KG1 (cell line): ENCODE measurements at places on chromosomes 6 and 20.

DNA sequence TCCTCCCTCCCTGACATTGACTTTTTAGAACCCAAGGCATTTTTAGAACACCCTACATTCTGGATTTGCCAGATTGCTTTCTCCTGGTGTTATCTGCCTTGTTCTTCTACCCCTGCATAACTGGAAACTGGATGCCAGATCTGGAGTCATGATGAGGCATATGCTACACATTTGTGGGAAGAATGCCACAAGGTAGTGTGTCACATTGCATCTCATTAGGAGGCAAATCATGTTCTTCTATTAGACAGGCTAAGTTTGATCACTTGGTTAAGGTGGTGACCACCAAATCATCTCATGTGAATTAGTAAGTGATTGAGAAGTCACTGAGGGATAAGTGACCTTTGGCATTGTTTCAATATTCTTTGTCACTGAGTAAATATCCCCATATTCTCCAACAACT is 12.9 kb upstream of the NKX2-2 start:
- DNase-seq = no peak

DNA sequence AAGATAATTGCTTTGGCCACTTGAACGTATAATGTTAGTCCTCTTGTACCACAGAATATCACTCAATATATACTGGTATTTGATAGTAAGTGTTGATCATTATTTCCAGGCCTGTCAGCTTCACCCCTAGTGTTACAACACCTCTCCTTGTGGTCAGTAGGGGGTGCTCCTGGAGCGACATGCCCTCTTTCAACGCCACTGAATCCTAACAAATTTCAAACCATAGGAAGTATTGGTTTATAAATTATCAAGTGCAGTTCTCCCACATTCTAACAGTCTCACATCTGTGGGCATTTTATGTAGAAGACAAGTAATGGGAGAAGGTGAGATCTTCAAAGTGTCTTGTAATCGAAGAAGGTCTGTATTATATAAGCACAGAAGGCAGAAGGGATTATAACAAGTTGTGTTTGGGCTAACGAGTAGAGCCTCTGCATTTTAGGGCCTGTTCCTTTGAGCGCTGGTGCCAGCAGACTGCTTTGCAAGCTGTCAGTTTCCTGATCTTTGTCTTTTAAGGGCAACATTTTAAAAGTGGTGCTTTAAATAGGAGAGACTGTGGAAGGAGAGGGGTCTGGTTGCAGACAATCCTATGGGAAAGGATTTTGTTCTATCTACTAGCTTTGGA is 57.1 kb upstream of the CEP162 start:
- DNase-seq = no peak

- no peak for DNase-seq
These were observed 76.6 kb downstream of the SOD2 start for GRCh38 chr6:159616456-159616855.

DNA sequence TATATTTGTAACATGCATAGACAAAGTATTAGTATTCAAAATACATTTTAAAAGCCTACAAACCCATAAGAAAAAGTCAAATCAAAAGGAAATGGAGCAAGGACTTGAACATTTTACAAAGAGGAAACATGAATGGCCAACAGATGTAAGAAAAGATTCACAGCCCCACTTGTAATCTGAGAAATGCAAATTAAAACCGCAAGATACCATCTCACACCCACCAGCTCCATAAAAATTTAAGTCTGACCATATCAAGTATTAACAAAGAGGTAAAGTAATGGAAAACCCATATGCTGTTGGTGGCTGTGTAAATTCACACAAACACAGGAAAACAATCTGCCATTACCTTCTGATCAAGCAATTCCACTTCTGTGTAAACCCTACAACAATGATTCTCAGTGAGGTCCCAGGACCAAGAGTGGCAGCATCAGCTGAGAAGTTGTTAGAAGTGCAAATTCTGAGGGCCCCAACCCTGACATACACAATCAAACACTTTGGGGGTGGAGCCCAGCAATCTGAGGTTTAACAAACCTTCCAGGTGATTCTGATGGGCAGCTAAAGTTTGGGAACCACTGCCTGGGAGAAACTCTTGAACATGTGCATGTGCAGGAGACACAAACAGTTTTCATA is 30.9 kb downstream of the BCL2L1 start:
- no peak for DNase-seq

DNA sequence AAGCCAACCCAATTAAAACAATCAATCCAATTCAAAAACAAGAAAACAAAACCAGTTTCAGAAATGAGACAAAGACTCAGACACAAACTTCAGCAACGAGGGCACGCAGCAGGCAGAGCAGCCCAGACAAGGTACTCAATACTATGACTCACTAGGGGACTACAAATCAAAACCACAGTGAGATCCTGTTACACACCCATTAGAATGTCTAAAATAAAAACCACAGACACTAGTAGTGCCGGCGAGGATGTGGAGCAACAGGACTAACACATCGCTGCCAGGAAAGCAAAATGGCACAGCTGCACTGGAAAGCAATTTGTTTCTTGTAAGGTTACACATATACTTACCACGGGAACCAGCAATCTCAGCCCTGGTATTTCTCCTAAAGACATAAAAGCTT is 28.4 kb upstream of the MAS1L start:
- no peak for DNase-seq

DNA sequence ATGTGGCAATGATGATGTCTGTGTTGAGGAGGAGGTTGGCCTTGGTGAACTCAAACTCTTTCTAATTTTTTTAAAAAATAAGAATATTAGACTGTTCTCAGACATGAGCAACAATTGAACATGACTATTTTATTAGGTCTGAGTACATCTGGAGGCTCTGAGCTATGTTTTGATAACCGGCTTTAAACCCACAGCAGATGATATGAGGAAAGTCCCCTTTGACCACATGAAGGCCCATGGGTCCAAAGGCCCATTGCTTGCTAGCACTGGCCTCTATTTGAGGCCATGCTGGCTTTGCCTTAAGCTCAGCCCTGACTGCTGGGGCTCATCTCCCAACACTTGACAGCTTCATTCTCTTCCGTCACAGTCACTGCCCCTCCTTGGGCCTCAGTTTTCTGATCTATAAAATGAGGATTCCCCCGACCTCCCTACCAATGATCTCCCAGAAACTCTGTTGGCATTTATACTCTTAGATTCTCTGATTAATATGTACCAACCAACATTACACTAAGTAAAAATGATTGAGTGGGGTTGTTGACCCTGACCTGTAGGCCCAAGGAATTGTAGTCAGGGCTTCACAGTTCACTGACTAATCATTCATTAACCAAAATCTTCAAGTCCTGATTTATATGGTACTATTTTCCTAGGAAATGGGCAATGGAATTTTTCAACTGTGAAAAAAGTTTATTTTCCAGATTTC is 23.9 kb upstream of the TINAG start:
- no peak for DNase-seq

DNA sequence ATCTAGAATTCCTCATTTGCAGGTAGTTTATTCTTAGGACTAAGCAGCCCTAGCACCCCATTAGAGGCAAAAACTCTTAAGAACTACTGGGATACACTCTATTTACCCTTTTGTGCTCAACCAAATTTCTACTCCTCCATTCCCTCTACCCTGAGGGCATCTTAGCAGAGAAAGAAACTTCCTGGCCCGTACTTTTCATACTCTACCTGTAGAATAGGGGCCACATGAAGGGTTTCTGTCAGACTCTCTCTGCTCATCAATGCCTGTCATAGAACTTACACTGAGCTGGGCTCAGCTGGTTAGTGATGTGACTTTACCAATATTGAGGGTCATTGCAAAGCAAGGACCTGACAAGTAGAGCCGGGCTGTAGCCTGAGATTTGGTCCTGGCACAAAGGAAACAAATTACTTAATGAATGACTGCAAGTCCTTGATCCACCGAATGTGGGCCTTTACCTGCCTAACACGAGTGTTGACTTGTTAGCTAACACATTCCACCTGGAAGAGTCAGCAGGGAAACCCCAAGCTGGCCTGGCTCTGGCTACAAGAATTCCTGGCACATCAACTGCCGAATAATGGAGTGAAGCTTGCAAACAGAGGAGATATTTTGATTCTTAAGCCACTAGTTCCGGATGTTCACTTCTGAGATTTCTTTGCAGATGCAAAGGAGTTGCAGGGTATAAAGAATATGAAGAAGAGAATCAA is 280.5 kb upstream of the JAG1 start:
- DNase-seq = no peak

DNA sequence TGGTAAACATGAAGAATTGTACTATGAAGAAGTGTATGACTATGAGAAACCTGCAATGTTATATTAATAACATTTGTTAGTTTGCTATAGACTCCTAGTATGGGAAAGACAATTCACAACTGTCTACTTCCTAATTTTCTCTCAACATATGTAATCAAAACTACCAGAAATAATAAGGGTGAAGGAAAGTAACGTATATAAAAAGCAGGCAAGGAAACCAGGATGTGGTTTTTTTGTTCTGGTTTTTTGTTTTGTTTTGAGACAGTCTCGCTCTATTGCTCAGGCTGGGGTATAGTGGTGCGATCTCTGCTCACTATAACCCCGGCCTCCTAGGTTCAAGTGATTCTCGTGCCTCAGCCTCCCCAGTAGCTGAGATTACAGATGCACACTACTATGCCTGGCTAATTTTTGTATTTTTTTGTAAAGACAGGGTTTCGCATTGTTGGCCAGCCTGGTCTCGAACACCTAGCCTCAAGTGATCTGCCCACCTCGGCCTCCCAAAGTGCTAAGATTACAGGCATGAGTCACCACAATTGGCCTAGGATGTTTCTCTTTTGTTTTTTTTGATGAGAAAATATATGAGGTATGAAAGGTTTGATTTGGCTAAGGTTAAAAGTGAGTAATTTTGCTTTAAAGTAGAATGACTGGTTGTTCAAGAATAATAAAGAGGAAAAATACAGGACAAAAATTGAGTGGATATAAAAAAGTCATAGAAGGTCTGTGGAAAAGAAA is 83.1 kb downstream of the PTCHD4 start:
- DNase-seq = no peak

- DNase-seq = no peak
These were observed 356.9 kb upstream of the MARCKS start for GRCh38 chr6:113500221-113500620.

DNA sequence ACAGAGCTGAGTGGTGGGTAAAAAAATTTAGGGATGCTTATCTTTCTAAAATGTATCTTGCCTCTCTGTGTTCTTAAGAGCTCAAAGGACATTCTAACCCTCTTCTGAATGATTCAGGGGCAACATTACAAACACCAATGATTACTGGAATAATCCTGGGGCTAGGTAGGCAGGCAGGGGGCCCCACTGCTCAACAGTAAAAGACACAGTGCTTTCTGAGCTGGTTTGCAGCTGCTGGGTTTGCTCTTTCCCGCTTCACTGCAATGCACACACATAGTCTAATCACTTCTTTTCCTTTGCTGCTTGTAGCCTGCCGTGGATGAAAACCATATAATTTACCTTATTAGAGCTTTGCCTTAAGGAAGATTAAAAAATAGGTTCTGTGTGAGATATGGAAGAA is 23.9 kb downstream of the CLDN20 start:
- DNase-seq = no peak

- DNase-seq = no peak
These were observed 19.6 kb downstream of the SOBP start for GRCh38 chr6:107509506-107509905.

DNA sequence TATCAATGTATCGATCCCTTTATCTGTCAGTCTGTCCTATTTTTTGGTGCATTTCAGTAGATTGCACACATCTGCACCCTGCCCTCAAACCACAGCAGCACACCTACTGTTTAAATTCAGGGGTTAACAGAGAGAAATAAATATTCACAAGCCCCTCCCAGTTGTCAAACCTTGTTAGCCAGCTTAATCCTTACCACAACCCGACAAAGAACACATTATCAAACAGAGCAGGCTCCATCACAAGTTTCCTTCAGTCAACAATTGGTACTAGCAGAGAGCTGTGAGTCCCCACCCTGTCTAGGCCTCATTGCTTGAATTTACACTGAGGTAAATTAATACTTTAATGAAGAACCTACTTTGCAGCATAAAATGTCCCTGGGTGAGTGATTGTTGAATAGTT is 249.8 kb downstream of the FNDC1 start:
- DNase-seq = no peak

- DNase-seq = no peak
These were observed 43.2 kb upstream of the OSTM1 start for GRCh38 chr6:108117427-108118358.

- no peak for DNase-seq
These were observed 74.0 kb upstream of the SAMD5 start for GRCh38 chr6:147434516-147434915.

- no peak for DNase-seq
These were observed 44.2 kb downstream of the FNDC1 start for GRCh38 chr6:159213405-159213804.

DNA sequence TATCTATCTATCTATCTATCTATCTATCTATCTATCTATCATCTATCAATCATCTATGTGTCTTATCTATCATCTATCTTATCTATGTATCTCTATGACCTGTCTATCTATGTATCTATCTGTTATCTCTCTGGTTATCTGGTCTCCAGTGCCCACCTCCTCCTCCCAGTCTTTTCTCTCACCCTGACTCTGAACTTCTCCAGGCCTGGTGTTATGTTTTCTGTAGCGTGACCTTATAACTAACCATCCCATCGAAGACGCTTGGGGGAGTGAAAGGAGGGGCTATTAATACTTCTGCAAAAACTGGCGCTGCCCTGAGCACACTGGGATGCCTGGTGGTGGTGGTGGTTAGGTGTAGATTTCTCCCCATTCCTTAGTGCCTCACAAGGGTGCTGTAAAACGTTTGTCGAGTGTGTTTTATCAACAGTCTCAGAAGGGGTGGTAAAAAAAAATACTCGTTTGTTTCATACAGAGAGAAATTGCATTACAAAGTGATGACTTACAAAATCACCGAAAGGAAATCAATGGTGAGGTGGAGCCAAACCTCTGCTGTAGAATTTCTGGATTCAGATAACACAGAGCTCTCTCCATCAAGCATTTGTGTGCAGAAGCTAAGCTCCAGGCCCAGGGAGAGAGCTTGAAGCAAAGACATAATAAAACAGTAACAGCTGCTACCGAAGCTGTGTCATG is 156.2 kb downstream of the BCAS1 start:
- DNase-seq = no peak

DNA sequence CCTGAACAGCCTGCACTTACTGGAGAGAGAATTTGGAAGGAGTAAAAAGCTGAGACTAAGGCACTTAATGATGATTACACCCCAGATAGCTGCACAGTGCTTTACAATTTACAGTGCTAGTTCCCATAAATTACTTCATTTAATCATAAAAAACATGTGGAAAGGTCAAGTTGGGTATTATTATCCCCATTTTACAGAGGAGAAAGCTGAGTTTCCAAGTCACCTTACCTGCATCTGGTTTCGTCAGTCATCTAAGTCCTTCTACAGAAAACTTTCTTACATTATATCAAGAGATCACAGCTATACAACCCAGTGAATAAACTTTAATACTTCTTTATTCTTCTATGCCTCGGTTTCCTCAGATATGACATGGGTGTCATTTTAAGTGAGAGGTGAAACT is 3.3 kb downstream of the PTPRK start:
- no peak for DNase-seq

GRCh38 chr6:18692929-18693685 is 306.0 kb downstream of the RNF144B start:
- no peak for DNase-seq

- peak; percentile 28 for DNase-seq
These were observed 28.8 kb downstream of the PDE7B start for GRCh38 chr6:135880066-135880972.

GRCh38 chr6:73236144-73236750 is 11.0 kb upstream of the KHDC1L start:
- no peak for DNase-seq

GRCh38 chr6:158387036-158387435 is 74.8 kb downstream of the TULP4 start:
- no peak for DNase-seq

GRCh38 chr6:109714611-109715010 is 23.5 kb downstream of the FIG4 start:
- no peak for DNase-seq
